ENCODE measurements at places on chromosomes 7 and 10.

- DNase-seq = no peak
These were observed 89.7 kb upstream of the STEAP4 start for GRCh38 chr7:88396295-88396947.

DNA sequence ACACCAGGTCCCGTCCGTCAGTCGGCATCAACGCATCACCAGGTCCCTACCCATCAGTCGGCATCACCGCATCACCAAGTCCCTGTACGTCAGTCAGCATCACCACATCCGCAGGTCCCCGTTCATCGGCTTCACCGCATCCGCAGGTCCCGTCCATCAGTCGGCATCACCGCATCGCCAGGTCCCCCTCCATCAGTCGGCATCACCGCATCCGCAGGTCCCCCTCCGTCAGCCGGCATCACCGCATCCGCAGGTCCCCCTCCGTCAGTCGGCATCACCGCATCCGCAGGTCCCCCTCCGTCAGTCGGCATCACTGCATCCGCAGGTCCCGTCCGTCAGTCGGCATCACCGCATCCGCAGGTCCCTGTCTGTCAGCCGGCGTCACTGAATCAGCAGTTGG is 55.1 kb downstream of the IGF2BP3 start:
- DNase-seq = no peak

DNA sequence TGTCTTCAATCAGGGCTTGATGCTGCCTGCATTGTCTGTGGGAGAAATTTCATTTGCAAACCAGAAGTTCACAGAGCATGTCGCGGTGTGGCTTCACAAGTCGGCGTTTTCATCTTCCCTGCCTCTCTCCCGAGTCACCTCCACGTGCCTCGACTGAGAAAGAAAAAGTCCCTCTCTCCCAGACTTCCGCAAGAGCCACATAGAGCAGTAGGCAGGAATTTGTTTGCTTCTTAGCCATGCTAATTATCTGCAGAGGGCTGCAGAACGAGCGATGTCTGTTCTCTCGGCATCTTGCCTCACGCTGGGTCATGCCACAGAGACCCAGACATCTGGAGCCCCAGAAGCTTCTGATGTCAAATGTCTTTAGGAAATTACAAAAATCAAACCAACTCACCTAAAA is 272.2 kb downstream of the TCF7L2 start:
- DNase-seq = no peak

- DNase-seq = no peak
These were observed 312.6 kb downstream of the WDR37 start for GRCh38 chr10:1368842-1369171.

DNA sequence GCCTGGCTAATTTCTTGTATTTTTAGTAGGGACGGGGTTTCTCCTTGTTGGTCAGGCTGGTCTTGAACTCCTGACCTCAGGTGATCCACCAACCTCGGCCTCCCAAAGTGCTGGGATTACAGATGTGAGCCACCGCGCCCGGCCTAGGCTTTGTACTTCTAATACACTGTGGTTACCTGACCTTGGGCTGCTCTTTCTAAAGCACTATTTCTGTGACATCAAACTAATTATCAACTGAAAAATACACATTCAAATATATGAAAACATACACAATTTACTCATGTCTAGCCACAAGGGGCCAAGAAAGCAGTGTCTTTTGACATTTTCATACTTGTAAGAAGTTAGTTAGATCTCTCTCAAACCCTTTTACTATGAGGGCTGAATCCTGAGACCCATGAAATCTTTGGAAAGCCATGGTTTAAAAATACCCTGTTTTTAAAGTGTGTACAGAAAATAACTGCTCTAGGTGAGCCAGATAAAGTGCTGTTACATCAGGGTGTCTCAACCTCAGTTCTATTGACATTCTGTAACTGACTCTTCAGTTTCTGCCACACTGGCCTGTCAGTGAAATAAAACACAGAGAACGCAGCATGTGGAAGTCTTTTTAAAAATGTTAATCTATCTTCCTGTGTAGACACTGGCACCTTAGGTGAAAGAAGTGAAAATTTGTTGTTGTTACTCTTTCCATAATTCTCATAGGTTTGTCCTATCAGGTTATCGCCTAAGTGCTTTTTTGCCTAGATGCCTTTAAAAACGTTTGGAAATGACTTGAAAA is 58.8 kb downstream of the CREM start:
- DNase-seq = no peak

GRCh38 chr7:101519324-101520023 is 109.6 kb downstream of the MYL10 start:
- no peak for DNase-seq

DNA sequence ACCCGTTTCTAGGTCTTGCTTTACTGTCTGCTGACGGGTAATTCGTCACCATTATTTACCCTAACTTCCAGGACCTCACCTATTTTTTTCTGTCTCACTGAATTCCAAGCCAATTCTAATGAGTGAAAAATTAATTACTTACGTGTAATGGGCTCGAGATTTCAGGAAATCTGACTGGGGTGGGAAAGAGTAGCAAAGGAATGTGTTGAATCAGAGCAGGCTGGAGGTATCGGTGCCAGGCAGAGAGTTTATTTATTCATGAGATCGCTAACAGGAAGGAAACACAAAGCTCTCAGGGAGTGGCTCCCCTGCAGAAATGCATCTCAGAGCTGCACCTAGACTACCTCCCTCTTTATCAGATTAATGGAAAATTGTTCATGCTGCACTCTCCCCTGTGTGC is 4.0 kb upstream of the DIP2C start:
- DNase-seq = no peak

DNA sequence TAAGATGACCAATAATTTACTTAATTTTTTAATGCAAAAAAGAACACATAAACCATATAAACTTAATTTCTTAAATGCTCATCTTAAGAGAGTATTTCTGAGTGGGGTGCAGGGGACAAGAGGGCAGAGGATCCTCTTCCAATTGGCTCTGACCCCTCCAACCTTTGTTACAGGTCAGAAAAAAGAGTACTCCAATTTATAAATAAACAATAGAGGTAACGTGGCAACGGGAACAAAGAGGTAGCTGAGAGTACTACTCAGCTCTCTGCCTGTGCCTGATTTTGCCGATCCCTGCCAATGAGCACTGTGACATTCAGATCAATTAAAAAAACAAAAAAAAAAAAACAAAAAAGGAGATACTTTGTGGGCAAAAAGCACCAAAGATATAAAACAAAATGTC is 307.9 kb downstream of the PARD3 start:
- DNase-seq = no peak

GRCh38 chr10:70662362-70663220 is 9.7 kb upstream of the ADAMTS14 start:
- no peak for DNase-seq

- no peak for DNase-seq
These were observed 4.6 kb downstream of the CCDC136 start for GRCh38 chr7:128796327-128796726.

GRCh38 chr10:84563868-84564267 is 235.5 kb downstream of the CCSER2 start:
- no peak for DNase-seq

GRCh38 chr10:7700577-7701125 is 2.5 kb upstream of the ITIH2 start:
- no peak for DNase-seq

- no peak for DNase-seq
These were observed 133.8 kb upstream of the PFKP start for GRCh38 chr10:2933519-2933918.

DNA sequence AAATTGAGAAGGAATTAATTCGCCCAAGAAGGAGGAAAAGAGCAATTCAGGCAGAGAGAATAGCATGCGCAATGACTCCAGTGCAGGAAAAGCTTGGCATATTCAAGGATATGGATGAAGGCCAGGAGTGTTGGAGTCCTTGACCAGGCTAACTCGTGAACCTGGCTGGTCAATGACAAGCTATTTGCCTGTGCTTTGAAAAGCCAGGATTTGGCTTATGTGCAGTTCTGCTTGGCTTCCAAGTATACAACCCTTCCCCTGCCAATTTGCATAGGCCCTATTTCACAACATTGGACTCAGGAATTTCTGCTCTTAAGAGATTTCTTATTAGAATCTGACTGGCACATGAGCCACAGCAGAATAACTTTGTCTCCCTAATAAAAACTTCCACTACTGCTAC is 72.3 kb upstream of the SP8 start:
- DNase-seq = no peak

DNA sequence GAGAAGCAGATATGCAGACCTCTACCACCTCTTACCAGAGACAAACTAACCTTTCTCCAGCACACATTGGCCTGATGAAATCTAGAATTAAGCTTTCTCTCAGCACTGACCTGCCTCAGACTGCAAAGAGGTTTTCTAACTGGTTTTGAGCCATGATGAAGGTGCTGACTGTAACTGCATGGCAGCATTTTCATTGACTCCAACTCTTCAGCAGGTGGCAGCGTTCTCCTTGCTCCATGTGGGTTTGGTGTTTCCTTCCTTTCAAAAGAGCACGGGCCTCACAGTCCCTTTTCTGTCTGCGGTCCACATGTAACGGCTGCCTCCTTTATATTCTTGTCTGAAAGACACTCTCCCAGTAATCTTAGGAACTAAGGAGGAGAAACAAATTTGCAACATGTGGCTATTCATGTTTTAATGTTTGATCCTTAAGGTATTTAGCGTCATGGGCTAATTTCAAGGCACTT is 12.6 kb downstream of the KLLN start:
- DNase-seq = peak; percentile 15

DNA sequence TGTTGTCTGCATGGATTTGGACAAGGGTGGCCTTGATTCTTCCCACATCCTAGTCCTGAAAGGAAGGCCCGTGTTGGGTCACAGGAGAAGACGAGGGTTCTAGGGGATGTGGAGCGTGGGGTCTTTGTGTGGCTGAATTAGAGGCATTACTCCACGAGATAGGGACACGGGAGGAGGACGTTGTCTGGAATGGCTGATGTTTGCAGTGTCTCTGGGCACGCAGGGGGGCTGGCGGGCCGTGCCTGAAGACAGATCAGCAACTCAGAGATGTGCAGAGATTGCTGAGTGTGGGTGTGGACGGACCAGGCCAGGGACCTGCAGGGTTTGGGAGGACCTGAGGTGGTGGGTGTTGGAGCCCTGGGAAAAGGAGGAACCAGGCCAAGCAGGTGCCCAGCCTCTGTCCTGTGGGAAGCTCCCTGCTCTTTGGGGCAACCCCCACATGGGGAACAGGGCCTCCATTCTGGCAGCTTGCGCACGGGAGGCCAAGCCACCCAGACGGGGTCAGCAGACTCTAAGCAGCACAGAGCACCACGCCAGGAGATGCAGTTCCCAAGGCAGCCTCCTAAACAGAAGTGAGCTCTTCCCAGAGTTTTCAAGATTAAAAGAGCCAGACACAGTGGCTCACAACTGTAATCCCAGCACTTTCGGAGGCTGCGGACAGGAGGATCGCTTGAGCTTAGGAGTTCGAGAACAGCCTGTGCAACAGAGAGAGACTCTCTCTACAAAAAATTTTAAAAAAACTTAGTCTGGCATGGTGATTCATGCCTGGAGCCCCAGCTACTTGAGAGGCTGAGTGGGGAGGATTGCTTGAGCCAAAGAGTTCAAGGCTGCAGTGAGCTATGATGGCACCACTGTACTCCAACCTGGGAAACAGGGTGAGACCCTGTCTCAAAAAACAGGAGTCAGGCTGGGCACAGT is 71.0 kb upstream of the GTF2I start:
- DNase-seq = no peak

GRCh38 chr10:54749623-54750022 is 51.4 kb downstream of the PCDH15 start:
- DNase-seq = no peak

DNA sequence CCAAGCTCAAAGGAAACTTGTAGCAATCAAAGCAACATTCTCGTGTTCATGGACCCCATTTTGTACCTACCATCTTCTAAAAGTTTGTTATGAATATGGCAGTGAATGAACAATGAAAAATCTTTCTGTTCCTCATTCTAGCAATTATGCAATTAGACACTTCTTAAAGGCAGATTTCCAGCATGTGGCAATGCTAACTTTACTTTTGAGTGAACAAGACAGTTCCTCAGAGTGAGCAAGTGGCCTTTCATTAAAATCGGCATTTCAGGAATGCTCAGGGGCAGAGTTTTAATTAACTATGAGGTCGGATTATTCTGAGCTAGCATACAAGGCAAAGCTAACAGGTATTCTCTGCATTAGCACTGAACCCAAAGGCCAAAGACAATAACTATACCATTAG is 48.4 kb upstream of the NFE2L3 start:
- DNase-seq = no peak

DNA sequence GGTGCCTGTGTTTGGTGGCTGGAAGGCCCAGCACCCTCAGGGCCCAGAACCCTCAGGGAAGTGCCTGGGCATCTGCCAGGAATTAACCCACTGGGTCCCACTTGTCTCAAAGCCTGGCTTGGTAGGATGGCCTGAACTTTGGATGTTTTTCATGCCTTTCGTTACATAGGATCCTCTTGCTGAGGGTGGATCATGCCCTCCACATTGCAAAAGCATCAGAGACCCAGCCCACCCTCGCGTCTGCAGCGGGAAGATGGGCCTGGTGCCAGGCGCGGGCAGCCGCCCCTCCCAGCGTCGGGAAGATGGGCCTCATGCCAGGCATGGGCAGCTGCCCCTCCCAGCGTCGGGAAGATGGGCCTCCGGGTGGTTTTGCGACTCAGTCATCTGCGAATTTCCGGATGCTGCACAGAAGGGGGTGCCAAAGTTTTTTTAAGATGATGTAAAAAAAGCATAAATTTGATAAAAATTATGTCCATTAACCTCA is 51.9 kb upstream of the PRKAR1B start:
- DNase-seq = no peak

- DNase-seq = no peak
These were observed 635.7 kb downstream of the PHTF2 start for GRCh38 chr7:78434281-78434680.

- no peak for DNase-seq
These were observed 706.4 kb downstream of the SORCS3 start for GRCh38 chr10:105347487-105347886.

DNA sequence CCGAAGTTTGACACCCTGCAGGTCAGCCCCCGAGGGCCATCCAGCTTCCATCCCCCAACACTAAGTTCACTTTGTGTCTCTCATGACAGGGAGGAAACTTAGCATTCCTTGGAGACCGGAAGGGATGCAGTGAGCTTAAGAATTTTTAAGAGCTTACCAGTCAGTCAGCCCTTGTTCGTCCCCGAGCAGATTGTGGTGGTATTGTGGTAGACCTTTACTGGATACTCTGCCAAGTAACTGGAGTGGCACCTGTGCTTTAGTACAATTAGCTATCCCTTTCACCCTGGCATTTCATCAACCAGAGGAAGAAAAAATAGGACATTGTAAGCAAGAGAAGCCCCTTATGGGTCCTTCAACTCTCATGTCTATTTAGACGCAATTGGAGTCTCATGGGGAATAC is 74.8 kb downstream of the NSUN6 start:
- DNase-seq = no peak

DNA sequence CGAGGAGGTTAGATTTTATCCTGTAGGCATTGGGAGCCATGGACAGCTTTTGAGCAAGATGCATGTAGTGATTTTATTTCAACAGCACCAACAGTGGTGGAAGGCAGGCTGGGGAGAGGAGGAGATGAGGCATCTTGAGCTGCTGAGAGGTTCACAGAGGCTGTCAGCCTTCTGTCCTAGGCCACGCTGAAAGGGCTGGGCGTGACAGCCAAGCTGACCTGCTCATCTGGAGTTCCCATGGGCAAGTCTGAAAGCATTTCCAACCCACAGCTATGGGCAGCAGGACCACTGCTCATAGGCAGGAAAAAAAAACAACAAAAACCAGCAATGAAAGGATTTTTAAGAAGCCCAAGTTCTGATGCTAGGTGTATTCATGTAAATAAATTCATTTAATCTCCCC is 7.7 kb downstream of the NEURL1 start:
- no peak for DNase-seq

All from effector CD8-positive, alpha-beta T cell (primary cell).